Activated naive CD8-positive, alpha-beta T cell treated with anti-CD3 and anti-CD28 coated beads for 36 hours (primary cell): ENCODE measurements at places on chromosomes 2 and 18. TPM values are rescaled to one million over a fixed set of nuclear protein-coding genes. Genes with fewer than 3 reads are reported as not detected.

LMAN1 gene
- 118 TPM for total RNA-seq

EVA1A gene
- total RNA-seq, result 0.23 TPM

KLHL14 gene
- total RNA-seq, result 0.20 TPM

GNLY gene
- total RNA-seq, result 1.5 TPM

CYP26B1 gene
- not detected for total RNA-seq

GPR45 gene
- not detected for total RNA-seq

SANBR gene
- total RNA-seq, result 1.7 TPM

RNF125 gene
- 11.8 TPM for total RNA-seq

CLEC4F gene
- total RNA-seq, result not detected

ERFE gene
- 0.27 TPM for total RNA-seq
